Amniotic epithelial cell (primary cell): ENCODE measurements at places on chromosomes 1 and 21.

- peak; percentile 14 for DNase-seq
Observed at GRCh38 chr1:59967141-59967697, 40.6 kb upstream of the CYP2J2 start.

DNA sequence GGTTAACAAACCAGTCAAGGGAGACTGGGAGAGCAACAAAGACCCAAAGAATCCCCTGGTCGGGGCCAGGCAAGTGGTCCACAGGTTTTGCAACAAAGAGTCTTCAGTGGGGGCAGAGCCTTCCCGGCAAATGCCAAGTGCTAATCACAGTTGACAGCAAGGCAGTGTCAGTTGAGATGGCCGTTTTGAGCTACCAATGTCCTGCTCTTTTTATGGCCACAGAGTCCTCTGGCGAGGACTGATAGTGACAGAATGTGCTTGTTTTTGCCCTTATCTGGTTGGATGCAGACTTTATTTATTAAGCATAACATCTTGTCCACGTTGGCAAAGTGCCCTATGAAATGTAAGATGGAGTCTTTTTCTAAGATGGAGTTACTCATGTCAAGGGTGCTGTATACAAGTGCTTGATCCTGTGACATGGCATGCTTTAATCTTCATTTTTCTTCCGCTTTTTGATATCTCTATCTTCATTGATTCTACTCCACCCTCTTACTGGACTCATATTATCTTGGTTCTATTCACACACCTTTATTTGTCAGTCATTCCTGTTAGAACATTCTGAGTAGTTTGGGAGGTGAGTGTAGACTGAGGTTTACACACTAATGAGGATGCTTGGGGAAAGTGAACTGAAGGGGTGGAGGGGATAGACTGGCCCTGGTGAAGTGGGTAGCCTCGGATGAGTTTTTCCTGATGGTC lies 51.8 kb downstream of the KCNK1 start:
- DNase-seq: no peak

DNA sequence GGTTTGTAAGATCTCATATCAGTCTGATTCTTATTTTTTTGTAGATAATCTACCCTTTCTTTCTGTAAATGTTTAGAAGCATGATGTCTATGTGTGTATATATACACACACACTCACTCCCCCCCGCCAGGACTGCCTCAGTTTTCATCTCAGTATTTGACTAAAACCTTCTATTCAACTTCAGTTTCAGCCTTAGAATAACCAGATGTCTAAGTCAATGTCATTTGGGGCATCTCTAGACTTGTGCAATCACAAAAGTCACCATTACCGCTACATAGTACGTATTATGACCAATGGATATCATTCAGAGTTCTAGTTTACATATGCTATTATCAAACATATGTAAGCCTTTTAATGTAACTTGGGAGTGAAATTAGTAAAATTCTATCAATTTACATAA lies 53.3 kb upstream of the BOLA1 start:
- DNase-seq: no peak

DNA sequence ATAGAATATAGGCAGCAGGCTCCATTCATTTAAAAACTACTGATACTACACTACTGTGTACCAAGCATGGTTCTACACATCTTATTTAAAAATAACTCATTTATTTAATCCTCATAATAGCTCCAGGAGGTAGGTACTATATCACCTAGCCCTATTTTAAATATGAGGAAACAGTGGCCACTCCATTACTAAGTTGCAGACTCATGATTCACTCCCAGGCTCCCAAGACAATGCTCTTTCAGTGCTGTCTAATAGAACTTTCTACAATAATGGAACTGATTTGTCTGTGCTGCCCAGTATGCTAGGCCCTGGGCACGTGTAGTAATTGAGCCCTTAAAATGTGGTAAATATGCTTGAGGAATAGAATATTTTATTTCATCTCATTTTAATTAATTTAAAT lies 357.1 kb downstream of the LTN1 start:
- DNase-seq: no peak

- DNase-seq: no peak
Observed at GRCh38 chr1:244159646-244160045, 108.6 kb downstream of the ZBTB18 start.

GRCh38 chr1:233721004-233721595 lies 107.2 kb downstream of the KCNK1 start:
- no peak for DNase-seq

GRCh38 chr1:206468571-206468970 lies 1.7 kb upstream of the IKBKE start:
- DNase-seq: no peak

- no peak for DNase-seq
Observed at GRCh38 chr1:213008564-213008963, 7.1 kb downstream of the ANGEL2 start.

DNA sequence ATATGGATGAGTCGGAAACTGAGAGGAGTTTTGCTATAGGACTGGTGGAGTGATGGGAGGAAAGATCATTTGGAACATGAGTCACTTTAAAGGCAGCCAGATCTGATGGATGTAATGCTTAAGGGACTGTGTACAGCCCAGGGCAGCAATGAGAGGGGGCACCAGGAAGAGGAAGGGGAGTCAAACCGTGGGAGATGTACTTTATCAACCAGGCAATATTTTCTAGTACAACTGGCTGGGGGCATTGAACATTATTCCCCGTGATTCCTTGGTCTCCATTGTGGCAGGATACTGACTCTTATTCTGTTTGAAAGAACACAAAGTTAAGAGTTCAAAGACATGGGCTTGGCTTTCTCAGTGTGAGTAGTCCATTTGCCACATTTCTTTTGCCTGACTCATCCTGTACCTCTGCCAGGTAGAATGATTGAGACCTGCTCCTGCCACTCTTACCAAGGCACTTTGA lies 268.2 kb upstream of the NR5A2 start:
- DNase-seq: peak; percentile 67

DNA sequence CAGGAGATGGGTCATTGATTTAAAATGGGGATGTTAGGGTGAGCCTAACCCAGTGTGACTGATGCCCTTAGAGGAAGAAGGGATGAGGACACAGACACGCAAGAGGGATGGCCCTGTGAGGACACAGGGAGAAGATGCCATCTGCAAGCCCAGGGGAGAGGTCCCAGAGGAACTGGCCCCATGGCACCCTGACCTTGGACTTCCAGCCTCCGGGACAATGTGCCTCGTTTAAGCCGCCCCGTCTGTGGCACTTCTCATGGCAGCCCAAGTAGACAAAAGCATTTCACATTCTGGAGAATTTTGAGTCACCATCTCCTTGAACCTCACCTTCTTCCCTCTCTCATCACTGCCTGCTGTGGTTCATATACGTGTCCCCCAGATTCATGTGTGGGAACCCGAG lies 20.1 kb upstream of the PCBP3 start:
- no peak for DNase-seq

- DNase-seq: no peak
Observed at GRCh38 chr1:63748046-63748580, 25.7 kb upstream of the ROR1 start.

- no peak for DNase-seq
Observed at GRCh38 chr1:111848852-111849545, 93.3 kb downstream of the DDX20 start.

GRCh38 chr1:110148961-110149360 lies 1.3 kb upstream of the SLC6A17 start:
- no peak for DNase-seq

GRCh38 chr1:207328004-207328403 lies 6.5 kb downstream of the CD55 start:
- DNase-seq: peak; percentile 98
